ENCODE measurements at places on chromosomes 5 and 9.

DNA sequence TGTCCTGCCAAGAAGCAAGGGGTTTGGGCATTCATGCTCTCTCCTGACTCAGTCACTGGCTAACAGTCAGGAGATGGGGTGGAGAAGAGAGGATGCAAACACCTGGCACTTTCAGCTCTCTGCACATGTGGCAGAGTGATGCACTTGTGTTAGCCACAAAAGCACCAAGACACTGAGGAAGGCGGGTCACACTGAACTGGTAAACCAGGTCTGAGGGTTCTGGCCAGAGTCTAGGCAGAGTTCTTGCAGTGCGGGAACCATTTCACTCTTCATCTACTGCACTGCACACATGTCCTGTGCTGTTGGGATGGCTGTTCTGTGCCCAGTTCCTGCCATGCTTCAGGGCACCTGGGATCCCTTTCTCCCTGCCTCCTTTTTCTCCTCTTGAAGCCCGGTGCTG, 157.1 kb upstream of the GDNF start:
- no peak for DNase-seq

DNA sequence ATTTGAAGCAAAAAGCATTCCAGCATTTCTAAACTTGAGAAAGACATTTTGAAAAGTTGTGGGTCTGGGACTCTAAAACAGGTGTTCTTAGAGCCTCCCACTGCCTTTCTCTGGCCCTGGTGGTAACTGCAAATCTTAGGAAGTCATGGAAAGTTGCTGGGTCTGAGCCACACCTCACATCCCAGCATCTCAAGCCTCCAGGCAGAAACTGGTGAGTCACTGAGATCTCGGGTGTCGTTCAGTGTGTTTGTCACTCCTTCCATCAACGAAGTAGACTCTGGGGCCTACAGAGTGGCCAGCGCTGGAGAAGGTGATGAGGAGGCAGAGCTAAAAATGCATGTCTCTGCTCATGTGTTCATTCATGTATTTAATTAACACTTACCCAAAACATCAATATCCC, 59.6 kb upstream of the C5orf58 start:
- no peak for DNase-seq

- no peak for DNase-seq
Observed at GRCh38 chr5:8615142-8615858, 746.4 kb downstream of the MTRR start.

- no peak for DNase-seq
Observed at GRCh38 chr5:66513130-66513529, 83.1 kb upstream of the MAST4 start.

- DNase-seq, result no peak
Observed at GRCh38 chr5:43075319-43076293, 35.5 kb upstream of the ANXA2R start.

DNA sequence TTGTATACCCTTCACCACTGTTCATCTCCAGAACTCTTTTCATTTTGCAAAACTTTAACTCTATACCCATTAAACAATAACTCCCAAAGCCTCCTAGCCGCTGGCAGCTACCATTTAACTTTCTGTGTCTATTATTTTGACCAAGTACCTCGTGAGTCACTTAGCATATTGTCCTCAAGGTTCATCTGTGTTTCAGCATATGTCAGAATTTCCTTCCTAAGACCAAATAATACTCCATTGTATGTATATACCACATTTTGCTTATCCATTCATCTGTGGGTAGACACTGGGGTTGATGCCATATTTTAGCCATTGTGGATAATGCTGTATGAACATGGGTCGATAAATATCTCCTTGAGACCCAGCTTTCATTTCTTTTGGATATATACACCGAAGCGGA, 17.4 kb downstream of the ERBIN start:
- no peak for DNase-seq

- DNase-seq, result no peak
Observed at GRCh38 chr5:73280821-73281746, 108.1 kb downstream of the TMEM174 start.

- DNase-seq, result no peak
Observed at GRCh38 chr5:147461915-147462314, 48.0 kb downstream of the DPYSL3 start.

- no peak for DNase-seq
Observed at GRCh38 chr9:14068690-14069089, 245.3 kb downstream of the NFIB start.

DNA sequence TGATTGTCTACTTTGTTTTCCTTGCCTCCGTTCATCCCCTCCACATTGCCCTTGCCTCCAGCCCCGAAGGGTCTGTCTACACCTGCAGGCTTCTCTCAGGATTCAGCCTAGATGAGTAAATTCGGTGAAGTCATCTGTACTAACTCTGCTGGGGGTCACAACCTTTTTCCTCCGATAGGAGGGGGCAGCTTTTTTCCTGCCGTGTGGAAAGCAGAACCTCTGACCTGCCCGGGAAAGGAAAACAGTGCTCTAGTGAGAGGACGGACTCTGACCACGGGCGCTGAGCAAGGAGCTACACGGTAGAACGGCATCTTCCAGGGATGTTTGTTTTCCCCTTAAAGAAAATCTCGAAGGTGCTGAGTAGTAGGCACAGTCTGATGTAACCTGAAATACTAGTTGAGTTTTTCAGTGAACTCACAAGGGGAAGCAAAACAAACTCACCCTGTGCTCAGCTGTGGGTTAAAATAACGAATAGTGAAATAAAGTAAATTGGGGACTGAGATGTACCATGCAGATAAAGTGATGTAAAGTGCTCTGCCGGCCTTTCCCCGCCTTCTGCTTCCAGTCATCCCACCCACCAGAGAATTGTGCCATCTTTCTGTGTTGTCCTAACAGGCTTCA, 281.8 kb downstream of the AOPEP start:
- DNase-seq, result no peak

GRCh38 chr5:179312557-179313235, 32.6 kb downstream of the ADAMTS2 start:
- DNase-seq, result no peak
